SHP77 (cell line): ENCODE measurements at places on chromosomes 12 and 14.

DNA sequence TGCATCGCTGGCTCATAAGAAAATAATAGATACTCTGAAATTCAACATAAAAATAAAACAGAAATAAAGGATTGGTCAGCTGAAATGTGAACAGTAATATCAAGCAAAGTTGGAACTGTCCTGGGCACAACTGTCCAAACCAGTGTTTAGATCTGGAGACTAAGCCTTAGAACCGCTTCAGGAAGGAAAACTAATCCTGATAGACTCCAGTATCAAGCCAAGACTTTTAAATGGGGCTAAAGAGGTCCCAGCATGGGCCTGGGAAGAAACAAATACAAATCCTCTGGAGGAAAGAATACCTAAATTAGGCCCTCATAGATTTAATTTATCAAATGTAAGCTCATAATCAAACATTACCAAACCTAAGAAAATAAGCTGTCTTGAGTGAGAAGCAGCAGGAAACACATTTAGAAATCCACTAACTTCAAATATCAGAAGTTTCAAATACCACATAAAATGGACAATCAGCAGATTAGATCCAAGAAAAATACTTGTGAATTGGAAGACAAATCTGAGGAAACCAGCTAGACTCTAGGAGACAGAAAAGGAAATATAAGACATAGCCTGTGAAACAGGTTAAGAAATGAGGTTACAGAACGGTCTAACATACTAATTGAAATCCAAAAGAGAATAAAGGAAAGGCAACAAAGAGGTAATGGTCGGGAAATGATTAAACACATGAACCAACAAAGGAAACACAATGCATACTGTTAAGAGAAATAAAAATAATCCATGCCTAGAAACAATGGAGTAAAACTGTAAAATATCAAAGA, 27.6 kb downstream of the SCAF11 start:
- no peak for DNase-seq

DNA sequence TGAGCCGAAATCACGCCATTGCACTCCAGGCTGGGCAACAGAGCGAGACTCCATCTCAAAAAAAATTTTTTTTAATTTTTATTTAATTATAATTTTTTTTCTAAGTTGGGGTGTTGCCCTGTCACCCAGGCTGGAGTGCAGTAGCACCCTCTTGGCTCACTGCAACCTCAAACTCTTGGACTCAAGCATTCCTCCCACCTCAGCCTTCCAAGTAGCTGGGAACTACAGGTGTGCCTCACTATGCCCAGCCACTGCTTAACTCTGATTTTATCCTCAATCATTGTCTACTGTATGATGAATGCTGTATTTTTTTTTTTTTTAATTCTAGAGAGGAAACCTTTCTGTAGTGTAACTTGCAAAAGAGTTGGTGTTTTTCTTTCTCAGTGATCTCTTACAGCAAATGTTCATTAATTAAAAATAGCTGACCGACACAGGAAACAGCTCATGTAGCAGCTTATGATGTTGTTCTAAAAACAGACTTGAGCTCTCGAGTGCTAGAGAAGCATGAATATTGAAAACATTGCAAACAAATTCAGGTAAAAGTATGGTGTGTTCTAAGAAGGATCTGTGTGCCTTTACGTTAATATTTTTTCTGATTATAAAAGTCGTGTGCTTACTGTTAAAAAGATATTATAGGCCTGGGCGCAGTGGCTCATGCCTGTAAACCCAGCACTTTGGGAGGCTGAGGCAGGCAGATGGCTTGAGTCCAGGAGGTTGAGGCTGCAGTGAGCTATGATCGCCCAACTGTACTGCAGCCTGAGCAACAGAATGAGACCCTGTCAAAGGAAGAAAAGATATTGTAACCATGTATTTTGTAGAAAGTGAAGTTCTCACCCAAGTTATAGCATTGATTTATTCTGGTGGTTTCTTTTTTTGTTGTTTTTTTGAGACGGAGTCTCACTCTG, 68.9 kb downstream of the FGD4 start:
- DNase-seq: no peak

DNA sequence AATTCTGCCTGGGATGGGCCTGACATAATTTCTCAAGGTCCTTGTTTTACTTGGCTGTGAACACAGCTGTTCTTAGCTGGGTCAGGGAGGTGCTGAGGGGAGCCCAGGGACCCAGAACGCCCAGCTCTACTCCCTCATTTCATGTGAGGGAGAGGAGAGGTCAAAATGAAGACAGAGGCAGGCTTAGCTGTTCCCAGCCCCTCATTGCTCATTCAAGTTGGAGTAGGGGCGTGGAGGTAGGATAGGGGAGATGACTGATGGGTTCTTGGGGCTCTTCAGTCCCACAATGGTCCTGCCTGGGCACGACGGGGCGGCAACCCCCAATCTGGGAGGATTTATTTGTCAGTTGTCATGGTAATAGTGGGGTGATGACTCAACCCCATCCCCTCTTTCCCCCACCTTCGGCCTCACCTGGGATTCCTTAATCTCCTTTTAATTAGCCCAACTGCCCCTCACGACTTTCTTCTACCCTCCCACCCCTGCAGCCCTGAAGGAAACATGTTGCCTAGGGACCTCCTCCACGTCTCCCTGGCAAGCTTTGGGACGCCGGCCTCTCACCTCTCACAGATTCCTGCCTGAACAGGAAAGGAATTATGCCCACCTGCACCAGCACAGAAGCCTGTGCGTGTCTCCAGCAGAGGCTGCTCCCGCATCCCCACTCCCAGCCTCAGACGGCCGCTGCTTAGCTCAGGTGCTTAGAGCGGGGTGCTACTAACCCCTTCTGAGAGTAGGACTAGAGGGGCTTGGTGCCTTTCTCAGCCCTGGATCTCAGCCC, 10.2 kb downstream of the SPRYD3 start:
- no peak for DNase-seq

- no peak for DNase-seq
Measured at GRCh38 chr14:59863806-59864525, 6.6 kb downstream of the RTN1 start.

- no peak for DNase-seq
Measured at GRCh38 chr12:75120311-75120711, 89.3 kb downstream of the KCNC2 start.

DNA sequence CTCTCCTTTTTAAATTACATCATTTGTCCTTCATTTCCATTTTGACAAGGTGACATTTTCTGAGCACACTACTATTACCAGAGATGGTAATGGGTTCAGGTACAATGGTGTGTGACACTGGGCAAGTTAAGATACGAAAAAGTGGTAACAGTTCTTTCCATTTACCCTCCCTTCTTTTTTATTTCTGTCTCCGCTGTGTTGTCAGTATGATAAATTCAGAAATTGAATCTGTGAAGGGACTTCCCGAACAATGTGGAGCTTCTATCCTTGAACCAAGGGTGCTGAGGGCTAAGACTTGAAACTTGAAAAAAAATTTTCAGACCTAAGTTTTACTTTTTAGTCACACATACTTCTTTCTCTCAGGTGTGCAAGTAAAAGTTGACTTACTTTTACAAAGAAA, 103.7 kb downstream of the ERC1 start:
- DNase-seq: no peak

GRCh38 chr12:47894652-47895051, 10.1 kb downstream of the VDR start:
- DNase-seq: no peak

GRCh38 chr14:26128931-26129671, 468.7 kb downstream of the NOVA1 start:
- no peak for DNase-seq

GRCh38 chr12:120614848-120615247, 25.6 kb upstream of the CABP1 start:
- DNase-seq: no peak

DNA sequence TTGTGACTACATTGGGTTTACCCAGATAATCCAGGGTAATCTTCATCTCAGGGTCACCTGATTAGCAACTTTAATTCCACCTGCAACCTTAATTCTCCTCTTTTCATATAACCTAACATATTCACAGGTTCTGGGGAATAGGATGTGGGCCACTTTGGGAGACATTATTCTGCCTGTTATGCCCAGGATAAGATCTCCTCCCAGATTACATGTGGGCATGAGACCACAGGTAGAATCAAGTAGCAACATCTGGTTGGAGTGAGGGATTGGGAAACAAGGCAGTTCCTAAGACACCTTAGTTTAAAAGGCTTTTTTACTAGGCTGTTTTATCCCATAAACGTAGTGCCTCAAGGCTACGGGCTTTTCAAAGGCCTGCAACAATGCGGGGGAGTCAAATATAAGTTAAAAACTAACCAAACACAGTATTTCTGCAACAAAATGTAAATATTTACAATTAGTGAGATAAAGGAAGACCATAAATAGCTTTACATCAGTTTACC, 181.5 kb downstream of the FOXA1 start:
- DNase-seq: no peak

DNA sequence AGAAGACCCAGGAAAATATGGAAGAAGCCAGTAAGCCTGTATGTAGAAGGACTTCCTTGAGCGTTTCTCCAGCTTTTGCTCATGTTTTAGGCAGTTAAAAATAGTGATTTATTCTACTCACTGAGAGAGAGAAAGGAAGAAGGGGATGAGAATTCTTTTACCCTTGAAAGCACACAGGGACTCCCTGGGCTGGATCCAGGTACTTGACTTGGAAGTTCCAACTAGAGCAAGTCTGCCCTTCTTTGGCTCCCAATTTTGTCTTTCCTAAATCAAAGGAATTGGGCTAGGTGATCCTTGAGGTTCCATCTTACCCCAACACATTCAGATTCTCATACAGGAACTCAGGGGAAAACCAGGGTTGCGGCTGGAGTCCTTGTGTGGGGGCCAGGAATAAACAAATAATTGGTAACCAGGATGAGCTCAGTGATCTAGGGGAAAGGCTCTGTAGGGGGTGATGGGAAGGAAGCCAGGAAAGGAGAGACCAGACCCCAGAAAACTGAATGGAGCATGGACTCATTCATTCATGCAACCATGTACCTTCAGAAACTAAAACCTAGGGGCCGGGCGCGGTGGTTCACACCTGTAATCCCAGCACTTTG, 11.5 kb upstream of the ITGA5 start:
- no peak for DNase-seq

DNA sequence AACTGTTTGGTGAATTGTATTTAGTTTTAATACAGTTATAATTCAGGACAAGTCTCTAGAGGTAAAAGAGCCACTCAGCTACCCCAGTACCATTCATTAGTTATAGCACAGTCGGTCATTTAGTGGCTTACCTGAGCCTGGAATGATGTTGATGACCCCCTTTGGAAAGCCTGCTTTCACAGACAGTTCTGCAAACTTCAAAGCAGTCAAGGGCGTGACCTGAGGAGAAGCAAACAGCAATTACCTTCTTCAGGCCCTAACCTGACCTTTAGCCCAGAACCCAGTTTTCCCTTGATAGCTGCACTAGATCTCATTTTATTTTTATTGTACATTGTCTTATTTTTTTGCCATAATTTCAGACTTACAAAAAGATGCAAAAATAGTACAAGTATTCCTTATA, 43.8 kb downstream of the ALDH1L2 start:
- no peak for DNase-seq

GRCh38 chr12:80778005-80778541, 61.4 kb downstream of the MYF5 start:
- peak; percentile 93 for DNase-seq

DNA sequence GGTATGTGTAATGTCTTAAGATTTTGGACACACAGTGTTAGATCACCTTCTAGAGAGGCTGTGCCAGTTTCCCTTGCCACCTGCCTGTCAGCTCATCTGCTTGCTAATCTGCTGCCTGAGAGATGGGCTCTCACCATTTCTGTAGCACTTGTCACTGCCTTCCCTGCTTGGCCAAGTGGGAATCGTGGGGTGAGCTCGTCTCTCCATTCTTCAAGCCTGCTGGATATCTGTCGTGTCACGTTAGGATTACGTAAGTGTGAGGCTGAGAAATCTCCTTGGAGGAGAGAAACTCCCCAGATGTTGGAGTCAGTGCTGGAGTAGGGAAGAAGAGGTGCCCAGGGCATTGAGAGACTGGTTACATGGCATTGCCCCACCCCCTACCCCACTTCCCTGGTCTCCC, 8.6 kb upstream of the RPH3A start:
- DNase-seq: no peak

DNA sequence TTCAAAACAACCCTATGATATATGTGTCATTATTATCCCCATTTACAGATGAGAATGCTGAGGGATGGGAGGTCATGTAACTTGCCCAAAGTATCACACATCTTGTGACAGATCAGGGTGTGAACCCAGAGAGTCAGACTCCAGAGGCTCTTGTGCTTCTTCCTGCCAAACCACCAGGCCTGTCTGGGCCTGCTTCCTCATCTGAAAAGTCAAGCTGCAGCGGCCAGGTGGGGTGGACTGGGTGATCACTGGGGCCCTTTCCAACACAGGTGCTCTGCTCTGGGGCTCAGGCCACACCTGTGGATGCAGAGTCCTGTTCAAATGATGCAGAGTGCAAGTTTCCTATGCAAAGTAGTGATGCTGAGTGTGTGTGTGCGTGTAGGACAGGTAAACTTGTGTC, 26.7 kb downstream of the TSPAN11 start:
- no peak for DNase-seq

- no peak for DNase-seq
Measured at GRCh38 chr14:89365061-89365801, 51.8 kb downstream of the FOXN3 start.

- no peak for DNase-seq
Measured at GRCh38 chr14:71137536-71138447, 230.5 kb downstream of the PCNX1 start.

DNA sequence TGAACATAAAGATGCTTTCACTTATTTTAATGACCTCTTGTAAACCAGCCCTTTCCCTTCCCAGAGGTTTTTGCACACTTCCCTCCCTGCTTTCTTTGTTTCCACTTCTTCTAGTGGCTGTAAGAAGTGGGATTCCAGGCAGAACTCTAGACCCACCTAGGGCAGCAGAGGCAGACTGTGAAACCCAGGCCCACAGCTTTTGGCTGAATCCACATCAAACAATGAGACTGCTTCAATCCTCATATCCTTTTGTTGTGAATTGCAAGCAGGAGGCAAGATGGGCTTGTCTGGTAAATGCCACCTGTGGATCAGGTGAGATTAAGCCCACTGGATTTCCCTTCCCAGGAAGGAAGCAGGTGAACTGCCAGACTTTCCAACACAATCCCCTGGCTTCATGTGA, 12.8 kb downstream of the CCDC177 start:
- no peak for DNase-seq

DNA sequence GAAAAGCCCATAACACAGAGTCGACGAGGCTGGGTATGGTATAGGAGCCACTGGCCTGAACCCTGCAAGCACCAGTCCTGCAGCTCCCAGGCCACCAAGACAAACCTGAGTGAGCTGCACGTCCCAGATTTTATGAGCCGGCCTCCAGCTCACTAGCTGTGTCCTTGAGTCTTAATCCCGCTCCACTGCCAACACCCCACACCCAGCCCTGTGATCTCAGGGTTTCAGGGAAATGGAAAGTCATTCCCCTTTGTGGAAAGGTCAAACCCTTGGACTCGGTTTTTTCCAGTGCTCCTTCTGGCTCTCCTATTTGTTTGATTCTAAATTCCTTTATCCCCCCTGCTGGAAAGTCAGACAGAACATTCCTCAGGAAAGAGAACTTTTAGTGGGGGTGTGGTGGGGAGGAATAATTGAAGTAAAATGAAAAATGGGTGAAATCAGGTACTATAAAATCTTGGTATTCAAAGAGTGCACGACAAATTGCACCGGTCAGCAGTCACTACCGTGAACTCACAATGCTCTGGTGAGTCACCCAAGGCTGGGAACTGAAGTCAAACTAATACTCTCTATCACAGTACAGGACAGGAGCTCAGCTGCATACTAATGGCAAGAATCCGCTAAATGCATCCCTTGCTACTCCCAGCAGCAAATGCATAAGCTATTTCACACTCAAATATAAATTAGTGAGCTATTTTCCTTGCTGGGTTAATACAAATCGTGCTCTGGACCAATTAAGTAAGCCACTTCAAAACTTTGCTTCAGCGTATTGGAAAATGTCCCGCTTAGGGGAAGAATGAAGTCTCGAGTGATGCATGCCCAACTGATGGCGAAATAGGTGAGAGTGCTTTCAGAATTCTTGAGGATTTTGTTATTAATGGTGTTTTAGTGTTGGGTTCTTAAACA, 9.0 kb downstream of the PITPNM2 start:
- DNase-seq: peak; percentile 42
